ENCODE measurements at places on chromosomes 5 and 9. TPM values are rescaled to one million over a fixed set of nuclear protein-coding genes. Genes with fewer than 3 reads are reported as not detected.

DNA sequence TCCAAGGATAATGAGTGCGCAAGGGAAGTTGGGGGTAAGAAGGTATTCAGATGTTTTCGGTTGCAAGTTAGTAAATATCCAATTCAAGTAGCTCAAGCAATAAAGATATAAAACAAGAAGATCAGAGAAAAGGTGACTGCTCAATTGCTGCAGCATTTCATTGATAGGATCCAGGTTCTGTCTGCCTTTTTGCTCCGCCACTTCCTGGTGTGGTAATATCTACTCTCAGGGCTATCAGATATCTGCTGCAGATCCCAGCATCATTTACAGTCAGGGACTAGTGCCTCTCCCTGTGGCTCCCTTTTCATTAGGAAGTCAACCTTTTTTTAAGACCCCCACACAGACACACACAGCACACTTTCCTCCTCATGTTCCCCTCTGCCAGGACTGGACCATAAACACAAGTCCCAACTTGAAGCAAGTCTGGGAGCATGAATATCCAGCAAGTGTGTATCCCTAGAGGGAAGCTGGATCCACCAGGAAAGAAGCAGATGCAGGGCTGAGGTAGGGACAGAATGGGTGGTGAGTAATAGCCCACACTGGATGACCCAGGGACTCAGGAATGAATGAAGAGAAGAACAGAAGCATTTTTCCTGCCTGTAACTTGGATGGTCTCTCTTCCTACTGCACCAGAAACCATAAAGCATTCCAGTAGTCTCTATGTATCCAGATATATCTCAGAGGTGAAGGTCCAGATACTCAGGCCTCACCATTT, 53.7 kb downstream of the ZNF622 start:
- no peak overlapping the region for H3K27ac ChIP-seq
- no peaks in the 10 kb centered on the region for H3K36me3 ChIP-seq
- no peaks in the 10 kb centered on the region for H3K27me3 ChIP-seq
- no peak for DNase-seq

DNA sequence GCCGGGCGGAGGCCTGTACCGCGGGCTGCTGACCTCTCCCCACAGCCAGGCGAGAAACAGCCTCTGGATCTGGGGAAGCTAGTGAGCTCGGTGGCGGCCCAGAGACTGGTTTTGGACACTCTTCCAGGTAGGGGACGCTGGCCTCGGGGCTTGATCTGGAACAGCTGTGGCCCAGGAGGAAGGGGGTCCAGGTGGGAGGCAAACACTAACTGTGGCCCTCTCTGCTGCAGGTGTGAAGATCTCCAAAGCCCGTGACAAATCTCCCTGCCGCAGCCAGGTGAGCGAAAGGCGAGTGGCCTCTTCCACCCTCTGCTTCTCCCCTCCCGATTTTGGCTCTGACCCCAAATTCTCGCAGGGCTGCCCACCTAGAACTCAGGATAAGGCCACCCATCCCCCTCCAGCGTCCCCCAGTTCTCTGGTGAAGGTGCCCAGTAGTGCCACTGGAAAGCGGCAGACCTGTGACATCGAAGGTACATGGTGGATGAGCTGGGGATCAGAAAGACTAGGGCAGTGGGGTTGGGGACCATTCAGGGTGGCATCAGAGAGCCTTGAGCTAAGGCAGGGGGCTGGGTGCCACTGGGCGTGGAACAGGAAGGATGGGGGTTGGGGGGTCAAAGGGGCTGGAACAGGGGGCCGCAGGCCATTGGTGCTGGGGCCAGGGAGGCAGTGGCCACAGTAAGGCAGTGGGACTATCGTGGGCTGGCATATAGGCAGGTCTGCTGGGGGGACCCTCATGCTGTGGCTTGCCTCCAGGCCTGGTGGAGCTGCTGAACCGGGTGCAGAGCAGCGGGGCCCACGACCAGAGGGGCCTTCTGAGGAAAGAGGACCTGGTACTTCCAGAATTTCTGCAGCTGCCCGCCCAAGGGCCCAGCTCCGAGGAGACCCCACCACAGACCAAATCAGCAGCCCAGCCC, 12.9 kb upstream of the SLC34A1 start:
- peak overlapping the region; percentile 43 for H3K4me3 ChIP-seq
- DNase-seq = no peak
- H3K27me3 ChIP-seq = no peaks in the 10 kb centered on the region

- no peak for DNase-seq
- H3K27ac ChIP-seq = no peak overlapping the region
- H3K36me3 ChIP-seq = no peaks in the 10 kb centered on the region
- no peaks in the 10 kb centered on the region for H3K27me3 ChIP-seq
Measured at GRCh38 chr5:63570752-63571151, 391.5 kb downstream of the HTR1A start.

DNA sequence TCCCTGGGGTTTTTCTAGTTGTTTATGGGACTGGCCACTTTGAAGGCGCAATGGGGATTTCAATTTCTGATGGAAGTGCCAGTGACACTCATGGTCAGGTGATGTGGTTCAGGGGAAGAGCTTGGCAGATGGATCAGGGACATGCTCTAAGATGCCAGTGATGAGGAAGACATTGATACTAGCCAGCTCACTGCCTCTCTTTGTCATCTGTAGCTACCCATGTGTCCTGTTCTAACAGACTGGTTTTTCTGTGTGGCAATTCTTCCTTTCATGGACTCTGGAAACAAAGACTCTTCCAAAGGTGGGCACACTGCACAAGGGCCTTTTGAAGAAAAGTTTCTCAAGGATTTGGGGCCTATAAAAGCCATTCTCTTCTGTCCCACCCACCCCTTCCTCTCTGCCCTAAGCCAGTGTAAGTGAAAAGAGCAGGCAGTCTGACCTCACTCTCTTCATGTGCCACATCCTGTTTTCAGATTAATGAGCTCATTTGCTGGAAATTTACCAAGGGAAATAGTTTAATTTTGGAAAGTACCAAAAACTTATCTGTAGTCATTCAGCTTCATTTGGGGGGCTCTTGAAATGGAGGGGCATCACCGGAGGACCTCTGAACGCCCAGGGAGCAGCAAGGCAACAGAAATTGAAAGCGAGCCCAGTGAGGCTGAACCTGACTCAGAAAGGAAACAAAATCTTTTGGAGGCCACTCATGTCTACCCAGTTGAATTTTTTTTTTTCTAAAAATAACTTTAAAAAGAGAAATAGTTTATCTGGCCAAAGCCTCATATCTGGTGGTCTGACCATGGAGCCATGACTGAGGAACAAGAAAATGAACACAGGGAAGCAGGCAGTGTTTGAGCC, 4.9 kb upstream of the TRAF1 start:
- H3K36me3 ChIP-seq = peaks cover 1% of the 10 kb centered on the region
- peaks cover 81% of the 10 kb centered on the region for H3K4me1 ChIP-seq
- DNase-seq = peak; percentile 89
- H3K27me3 ChIP-seq = no peaks in the 10 kb centered on the region
- H3K27ac ChIP-seq = peak overlapping the region; percentile 100

GRCh38 chr5:96771395-96771794, 36.4 kb downstream of the ERAP1 start:
- peak overlapping the region; percentile 78 for H3K27ac ChIP-seq
- DNase-seq = no peak
- peaks cover 72% of the 10 kb centered on the region for H3K36me3 ChIP-seq
- no peaks in the 10 kb centered on the region for H3K27me3 ChIP-seq
- H3K4me1 ChIP-seq = peaks cover 15% of the 10 kb centered on the region
- H3K4me3 ChIP-seq = peak overlapping the region; percentile 25

The SELENOP gene
- total RNA-seq = not detected

The MYMK gene
- not detected for total RNA-seq

The MYORG gene
- 1.4 TPM for total RNA-seq

The TAL2 gene
- total RNA-seq = not detected

DNA sequence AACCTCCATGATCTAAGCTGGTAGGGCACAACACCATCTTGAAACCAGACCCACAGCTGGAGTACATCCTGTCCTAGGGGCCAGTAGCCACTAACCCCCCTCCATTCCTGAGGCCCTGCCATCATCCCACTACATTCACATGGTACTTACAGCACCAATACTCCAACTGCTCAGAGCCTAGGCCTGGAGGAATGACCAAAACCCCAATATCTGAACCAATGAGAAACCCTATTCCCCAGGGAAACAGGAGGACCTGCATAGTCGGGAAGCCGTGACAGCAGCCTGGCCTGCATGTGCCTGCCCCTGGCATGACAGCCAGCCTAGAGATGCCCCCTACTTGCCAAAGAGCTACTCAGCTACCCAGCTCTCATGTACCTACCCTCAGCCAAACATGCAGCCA, 65.4 kb upstream of the DMRT1 start:
- H3K27ac ChIP-seq = no peak overlapping the region
- no peak overlapping the region for H3K4me3 ChIP-seq
- H3K4me1 ChIP-seq = no peaks in the 10 kb centered on the region
- H3K27me3 ChIP-seq = peaks cover 39% of the 10 kb centered on the region
- no peak for DNase-seq

- peak; percentile 59 for DNase-seq
- no peak overlapping the region for H3K27ac ChIP-seq
- peaks cover 20% of the 10 kb centered on the region for H3K4me1 ChIP-seq
- peaks cover 4% of the 10 kb centered on the region for H3K36me3 ChIP-seq
- peaks cover 57% of the 10 kb centered on the region for H3K27me3 ChIP-seq
Measured at GRCh38 chr9:88533951-88534455, 975 bp upstream of the NXNL2 start.

GRCh38 chr5:95620030-95620869, at the start of gene GPR150:
Gene GPR150, plus strand, starts transcription at chr5:95620087. Its CDS starts 189 bp downstream, at chr5:95620276.
- peaks cover 6% of the 10 kb centered on the region for H3K36me3 ChIP-seq
- H3K4me1 ChIP-seq = peaks cover 35% of the 10 kb centered on the region

DNA sequence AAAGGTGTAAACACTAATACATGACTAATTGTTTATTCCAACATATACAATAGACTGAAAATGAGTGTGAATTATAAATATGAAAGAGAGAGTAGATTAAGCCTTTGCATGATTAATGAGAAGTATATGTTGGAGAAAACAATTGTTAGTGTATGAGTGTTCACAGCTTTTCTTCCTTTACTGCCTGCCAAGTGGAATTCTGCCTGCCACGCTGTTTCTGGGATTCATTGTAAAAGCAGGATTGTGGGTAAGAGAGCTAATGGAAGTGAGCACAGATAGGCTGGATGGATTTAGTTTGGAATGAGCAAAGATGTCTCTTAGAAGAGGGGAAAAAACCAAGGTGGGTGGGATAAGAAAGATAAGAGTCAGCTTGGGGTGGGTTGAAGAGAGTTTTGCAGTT, 129.6 kb upstream of the NMUR2 start:
- H3K4me1 ChIP-seq = peaks cover 5% of the 10 kb centered on the region
- H3K27ac ChIP-seq = no peak overlapping the region
- no peak for DNase-seq
- peaks cover 12% of the 10 kb centered on the region for H3K27me3 ChIP-seq
